HS-5 (cell line): ENCODE measurements at places on chromosomes 13 and 19.

DNA sequence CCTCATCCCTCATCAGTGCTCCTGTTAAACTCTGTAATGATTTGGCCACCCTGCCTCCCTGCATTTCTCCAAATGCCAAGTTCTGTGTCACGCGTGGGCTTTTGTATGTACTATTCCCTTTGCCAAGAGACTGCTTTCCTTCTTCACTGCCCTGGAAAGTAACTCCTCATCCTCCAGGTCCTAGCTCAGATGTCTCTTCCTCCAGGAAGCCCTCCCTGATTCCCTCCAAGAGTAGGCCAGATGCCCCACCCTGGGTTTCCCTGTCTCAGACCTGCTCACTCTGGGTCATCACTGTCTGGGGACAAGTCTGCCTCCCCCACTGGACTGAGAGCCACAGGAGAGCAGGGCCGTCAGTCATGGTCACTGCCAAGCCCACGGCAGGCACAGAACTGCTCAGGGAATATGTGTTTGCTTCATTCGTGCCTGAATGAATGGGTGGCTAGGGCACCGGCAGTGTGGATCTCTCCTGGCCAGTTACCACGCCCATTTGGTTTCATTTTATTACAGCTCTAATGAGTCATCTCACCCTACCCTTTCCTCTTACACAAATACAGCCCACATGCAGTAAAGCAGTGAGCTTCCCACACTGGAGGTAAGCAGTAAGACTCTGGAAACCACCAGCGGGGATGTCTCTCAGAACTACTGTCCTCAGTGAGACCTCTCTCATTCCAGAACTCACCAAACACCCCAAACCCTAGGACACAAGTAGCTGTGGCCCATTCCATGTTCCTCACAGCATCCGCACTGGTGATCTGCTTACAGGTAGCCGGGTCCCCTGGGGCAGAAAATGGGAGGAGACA is 12.1 kb upstream of the GPR4 start:
- peak; percentile 85 for DNase-seq

DNA sequence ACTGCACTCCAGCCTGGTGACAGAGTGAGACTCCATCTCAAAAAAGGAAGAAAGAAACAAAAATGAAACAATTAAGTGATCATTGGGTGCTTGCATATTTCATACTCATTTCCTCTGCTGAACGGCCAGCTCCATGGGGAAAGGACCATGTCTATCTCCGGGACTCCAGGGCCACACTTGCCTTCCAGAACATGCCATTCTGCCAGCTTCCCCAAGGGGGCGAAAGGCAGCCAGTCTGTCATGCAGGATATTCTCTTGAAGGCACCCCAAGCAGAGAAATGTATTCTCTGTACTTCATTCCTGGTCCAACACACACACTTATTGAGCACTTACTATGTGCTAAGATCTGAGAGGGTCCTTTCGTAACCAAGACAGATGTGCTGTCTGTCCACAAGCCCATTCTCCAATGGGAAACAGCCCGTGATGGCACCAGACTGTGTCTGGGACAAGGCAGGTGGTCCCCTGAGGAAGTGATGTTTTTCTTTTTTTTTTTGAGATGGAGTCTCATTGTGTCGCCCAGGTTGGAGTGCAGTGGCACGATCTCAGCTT is 10.2 kb upstream of the CARM1 start:
- no peak for DNase-seq

DNA sequence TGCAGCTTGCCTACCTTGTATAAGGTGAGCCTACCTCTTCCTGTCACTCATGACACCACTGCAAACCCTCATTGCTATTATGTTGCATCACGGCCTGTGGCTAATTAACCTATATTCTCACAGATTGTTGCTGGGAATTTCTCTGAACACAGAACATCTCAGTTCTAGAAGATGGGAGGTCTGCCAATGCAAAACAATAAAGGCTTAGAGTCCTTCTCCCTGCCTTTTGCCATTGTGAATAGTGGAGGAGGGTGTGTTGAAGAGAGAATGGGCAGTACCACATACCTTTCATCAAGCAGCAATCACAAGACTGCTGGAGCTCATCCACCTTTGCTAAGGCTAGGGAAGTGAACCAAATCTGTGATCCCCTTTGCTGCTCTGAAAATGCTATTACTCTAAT is 34.4 kb downstream of the WDFY2 start:
- no peak for DNase-seq

GRCh38 chr19:32717496-32717895 is 2.1 kb upstream of the TDRD12 start:
- DNase-seq, result no peak

- DNase-seq, result no peak
Observed at GRCh38 chr19:947090-947706, 21.4 kb downstream of the ARID3A start.

DNA sequence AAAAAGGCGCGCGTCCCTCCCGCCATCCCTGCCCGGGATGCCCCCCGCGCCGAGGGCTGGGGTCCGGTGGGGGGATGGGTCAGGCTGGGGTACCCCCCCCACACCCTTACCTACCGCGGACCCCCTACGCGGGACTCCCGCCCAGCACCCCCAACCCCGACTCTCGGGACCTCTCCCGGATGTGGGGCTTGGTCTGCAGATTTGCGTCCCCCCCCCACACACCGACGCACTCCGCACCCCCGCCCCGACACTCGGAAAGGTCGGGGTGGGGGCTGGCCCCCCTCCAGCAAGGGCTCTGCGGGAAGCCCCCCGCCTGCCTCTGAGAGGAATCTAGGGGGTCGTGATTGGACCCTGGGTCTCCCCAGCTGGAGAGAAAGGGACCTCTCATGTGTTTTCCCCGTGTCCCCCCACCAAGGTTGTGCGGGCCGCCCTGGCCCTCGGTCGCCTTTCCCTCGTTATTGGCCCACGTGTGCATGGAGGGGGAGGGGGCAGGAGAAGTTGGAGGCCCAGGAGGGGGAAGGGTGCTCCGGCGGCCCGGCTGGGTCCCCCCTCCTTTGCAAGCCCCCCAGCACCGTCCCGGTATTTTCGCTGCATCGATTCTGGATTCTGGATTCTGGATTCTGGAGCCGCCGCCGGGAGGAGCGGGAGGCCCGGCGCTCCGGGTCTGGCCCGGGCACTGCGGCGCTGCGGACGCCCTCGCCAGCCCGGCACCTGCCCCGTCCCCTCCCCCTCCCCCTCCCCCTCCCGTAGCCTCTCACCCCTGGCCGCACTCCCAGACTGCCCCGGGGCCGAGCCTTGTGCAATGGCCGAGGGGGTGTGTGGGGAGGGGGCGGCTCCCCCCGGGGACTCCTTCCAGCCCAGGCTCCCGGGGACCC is 607 bp downstream of the NFIC start:
- DNase-seq, result no peak

DNA sequence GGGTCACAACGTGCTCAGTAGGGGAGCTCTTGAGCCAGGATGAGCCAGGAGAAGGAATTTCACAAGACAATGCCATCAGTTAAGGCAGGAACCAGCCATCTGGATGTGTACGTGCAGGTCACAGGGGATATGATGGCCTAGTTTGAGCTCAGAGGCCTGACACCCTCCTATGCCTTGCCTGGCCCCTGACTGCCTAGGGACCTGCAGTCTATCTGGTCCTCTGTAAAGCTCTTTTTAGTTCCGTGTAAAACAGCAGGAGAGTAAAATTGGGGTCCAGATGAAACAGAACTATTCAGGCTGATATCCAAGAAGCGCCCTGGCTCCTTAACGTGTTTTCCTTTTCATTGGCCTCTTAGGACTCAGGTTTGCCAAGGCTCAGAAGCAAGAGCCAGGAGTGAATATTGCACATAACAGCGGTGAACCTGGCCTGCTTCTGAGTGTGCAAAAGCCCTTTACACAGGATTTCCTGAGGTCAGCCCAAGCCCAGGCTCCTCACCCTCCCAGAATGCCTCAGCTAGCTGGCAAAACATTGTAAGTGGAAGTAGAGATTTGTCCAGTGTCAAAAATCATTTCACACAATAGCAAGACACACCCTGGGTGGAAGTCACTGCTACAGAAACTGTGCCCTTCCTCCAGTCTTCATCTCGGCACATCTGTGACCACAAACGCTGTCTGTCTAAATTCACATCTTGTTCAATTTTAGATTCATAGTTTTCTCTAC is 777.2 kb downstream of the UQCRFS1 start:
- DNase-seq, result no peak

GRCh38 chr19:2719920-2720776 is 1.0 kb downstream of the DIRAS1 start:
- no peak for DNase-seq

- DNase-seq, result no peak
Observed at GRCh38 chr13:77811381-77811780, 107.2 kb downstream of the EDNRB start.

GRCh38 chr19:33673996-33674625 is 52.4 kb downstream of the CHST8 start:
- no peak for DNase-seq

- DNase-seq, result no peak
Observed at GRCh38 chr13:41780715-41781706, 179.9 kb downstream of the VWA8 start.

GRCh38 chr13:81757348-81757970 is 1416.5 kb upstream of the SPRY2 start:
- no peak for DNase-seq

DNA sequence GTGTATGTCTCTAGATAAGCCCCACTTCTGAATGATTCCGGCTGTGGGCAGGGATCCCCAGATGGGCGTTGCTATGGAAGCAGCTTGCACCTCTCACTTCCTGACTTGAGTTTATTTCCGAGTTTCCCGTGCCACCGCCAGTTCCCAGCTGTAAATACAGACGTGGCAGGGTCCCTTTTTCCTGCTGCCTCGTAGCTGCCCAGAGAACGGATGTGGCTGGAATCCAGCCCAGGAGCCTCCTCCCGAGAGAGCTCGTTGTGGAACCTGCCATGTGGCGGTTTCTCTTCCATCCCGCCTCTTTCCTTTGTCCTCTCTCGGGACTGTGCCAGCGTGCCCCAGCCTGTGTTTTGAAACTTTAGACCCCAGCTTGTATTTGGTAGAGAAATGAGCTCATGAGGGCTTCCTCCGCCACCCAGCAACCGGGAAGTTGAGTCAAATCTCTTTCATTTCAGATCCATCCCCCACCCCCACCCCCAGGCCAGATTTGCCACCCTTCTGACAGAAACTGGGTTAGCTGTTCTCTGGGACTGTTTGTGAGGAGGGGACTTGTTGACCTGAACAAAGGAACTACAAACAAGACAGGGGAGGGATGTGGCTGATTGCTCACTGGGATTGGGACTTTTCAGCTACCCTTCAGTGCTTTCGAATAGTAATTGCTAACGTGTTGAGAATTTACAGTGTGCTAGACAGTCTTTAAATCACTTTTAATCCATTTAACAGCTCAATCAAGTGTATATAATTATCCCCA is 96.6 kb downstream of the SIPA1L3 start:
- peak; percentile 88 for DNase-seq

DNA sequence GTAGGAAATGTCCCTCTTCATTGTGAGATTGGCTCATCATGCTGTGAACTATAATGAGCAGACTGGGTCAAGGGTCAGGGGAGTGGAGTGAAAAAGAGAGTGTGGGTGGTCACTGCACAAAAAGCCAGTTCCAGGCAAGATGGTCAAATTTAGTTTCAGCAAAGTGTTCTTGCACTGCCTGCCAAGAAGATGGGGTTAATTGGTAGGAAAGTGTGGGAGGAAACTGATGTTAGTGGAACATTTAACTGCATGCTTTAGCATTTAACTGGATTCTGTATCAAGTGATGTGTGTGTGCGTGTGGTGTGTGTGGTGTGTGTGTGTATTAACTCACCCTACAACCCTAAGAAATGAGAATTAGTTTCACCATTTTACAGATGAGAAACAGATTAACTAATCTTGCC is 131.6 kb downstream of the COG6 start:
- no peak for DNase-seq

DNA sequence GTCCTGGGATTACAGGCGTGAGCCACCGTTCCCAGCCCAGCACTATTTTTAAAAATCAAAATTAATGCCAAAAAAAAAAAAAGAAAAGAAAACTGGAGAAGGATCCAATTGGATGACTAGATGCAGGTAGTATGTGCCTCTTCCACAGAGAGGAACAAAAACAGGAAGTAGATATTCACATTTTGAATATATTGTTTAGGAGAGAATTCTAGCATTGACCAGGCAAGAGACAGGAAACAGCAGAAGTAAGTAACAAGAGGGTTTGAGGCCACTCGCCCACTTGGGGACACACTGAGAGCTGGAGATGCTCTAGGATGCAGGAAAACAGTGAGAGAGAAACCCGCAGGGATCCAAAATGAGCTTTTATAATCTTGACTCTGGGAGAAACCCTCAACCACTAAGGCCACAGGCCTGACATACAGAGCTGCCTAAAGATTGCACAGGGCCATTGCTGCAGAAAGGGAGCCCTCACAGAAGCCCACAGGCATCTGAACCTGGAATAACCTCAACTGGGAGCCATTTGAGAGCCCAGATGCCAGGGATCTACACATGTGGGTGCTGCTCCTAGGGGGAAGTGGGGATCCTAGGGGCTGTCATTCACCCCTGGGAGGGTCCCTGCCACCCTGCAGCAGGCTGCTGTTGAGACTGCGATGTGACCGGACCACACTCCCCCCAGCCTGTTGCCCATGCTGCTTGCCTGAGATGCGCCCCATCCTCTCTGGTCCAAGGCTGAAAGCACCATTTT is 28.2 kb downstream of the IGFL2 start:
- no peak for DNase-seq

DNA sequence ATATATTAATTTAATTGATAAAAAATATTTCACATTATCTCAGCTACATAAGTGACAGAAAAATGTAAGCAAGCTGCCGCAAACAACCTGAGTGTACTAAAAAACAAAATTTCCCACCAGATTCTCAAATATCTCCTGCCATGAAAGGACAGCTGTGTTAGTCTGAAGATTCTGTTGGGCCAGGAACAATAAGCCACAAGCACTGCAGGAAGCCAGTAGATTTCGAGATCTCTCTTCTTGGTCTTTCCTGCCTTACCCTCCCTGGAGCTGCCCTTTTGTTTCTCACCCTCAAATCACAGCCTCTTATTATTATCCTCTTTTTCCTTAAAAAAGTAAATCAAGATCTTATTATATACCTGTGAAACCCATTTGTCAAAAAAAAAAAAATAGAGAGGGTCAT is 165.6 kb downstream of the EFNB2 start:
- DNase-seq, result no peak

DNA sequence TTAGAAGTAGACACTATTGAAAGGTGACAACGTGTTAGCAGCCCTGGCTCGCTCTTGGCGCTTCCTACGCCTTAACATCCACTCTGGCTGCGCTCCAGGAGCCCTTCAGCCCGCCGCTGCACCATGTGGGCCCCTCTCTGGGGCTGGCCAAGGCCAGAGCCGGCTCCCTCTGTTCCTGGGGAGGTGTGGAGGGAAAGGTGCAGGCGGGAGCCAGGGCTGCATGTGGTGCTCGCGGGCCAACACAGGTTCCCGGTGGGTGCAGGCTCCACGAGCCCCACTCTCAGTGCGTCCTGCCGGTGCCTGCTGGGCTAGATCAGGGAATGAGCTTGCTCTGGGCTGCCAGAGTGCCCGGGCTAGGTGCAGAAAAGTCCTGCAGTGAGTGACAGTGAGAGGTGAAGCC is 1284.3 kb downstream of the OLFM4 start:
- no peak for DNase-seq

DNA sequence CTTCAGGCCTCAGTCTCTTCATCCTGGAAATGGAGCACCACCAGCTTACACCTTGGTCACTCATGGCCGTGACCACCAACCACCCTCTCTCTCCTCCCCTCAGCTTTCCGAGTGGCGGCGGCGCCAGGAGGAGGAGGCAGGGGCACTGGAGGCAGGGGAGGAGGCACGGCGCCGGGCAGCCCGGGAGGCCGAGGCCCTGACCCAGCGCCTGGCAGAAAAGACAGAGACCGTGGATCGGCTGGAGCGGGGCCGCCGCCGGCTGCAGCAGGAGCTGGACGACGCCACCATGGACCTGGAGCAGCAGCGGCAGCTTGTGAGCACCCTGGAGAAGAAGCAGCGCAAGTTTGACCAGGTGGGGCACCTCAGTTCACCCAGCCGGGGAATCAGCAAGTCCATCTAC is 47.7 kb downstream of the KCNC3 start:
- no peak for DNase-seq
